RPMI7951 (cell line): ENCODE measurements at places on chromosomes 6 and 20.

- DNase-seq: no peak
Observed at GRCh38 chr20:50023116-50023805, 40.5 kb downstream of the SNAI1 start.

GRCh38 chr20:11170565-11170964, 496.8 kb upstream of the JAG1 start:
- DNase-seq: no peak

DNA sequence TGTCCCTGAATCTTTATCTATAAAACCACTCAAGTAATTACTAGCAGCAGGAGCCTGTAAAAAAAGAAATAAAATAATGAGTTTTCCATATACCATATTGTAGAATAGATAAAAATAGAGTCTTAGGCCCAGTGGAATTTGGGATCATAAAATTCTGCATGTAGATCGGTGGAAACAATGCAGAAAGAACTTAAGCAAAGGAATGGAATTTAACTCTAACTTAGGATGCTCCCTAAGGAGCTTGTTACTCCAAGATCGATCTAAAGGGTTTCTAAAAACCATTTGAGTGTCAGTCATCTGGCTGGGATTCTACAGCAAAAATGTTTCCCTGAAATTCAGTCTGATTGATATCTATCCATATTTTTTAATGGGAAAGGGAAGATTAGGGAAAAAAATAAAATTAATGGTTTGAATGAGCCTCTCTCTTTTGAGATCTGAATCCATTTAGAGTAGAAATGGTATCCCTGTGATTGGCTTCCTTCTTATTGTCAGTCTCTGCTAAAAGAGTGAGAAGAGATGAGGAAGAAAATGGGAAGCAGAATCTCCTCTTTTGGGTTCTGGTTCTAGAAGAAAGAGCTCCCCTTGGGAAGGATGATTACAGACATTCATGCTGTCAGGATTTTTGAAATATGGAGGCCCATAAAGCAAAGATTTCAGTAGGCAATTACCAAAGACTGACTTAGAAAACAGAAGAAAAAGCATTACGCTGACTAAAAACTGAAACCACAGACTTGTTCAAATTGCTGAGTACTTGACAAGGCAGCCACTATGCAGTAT, 564.3 kb upstream of the MARCKS start:
- peak; percentile 26 for DNase-seq

DNA sequence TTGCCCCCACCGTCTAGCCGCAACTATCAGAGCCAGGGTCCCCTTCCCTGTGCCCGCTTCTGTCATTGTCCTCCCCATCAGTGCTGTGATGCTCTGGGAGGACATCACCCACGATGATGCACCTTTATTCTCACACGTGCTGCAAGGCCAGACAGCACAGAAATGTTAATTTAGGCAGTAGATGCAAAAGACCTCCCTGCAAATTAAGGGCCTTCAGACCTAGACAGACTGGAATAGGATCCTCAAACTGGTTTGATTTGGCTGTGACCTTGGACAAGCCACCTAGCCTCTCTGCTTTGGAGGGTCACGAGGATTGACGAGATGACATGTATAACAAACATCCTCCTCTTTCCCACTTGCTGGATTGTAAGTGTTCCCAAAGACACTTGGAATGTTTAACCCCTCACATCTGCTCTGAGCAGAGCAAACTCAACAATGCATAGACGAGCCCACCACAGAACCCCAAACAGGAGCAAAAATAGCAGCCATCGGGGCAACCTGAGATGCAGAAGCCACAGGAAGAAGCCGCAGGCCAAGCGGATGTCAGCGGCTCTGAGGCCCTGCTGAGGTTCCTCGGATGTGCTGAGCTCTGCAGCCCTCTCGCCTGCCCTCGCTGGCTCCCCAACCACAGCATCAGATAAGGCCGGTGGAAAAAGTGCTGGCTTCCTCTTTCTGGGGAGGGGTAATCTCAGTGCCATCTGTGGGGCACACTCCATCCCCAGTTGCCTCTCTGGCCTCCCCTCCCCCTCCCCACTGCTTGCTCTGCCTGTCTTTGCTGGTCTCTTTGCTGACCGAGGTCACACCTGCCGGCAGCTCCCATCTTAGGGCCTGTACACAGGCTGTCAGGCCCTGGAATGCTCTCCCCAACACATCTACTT, 35.3 kb downstream of the TOX2 start:
- peak; percentile 100 for DNase-seq

- DNase-seq: no peak
Observed at GRCh38 chr6:158377860-158378259, 65.6 kb downstream of the TULP4 start.

DNA sequence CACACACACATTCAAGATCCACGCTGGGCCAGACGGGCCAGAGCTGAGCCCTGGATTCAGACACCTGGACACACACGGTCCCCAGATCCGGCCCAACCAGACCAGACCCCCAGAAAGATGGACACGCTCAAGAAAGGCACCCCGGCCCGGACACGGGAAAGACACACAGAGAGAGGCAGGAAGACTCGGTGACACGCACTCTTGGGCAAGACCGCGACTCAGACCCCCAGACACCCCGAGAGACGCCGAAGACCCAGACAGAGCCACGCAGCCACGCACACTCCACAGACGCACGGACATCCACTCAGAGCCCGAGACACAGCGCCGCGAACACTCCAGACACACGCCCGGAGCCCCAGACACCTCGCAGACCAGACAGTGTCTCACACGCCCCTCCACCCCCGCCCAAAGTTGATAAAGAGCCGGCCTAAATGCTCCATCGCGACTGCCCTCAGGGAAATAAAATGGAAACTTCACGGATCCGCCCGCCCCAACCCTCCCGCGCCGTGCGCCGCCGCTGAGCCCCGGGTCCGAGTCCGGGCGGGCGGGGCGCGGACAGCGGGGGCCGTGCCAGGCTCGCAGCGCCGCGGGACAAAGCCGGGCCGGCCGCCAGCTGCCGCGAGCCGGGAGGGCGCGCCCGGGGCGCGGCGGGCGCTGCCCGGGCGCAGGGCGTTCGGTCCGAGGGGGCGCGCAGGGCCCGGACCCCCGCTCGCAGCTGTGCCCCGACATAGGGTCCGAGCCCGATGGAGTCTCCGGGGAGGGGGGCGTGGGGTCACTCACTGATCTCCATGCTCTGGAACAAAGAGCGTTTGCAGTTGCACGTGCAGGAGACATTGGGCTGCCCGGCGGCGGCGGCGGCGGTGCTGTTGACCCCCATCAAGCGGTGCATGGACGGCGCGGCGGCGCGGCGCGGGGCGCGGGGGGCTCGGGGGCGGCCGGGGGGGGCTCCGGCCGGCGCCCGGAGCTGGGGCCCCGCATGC, 831 bp downstream of the PMEPA1 start:
- DNase-seq: peak; percentile 54

DNA sequence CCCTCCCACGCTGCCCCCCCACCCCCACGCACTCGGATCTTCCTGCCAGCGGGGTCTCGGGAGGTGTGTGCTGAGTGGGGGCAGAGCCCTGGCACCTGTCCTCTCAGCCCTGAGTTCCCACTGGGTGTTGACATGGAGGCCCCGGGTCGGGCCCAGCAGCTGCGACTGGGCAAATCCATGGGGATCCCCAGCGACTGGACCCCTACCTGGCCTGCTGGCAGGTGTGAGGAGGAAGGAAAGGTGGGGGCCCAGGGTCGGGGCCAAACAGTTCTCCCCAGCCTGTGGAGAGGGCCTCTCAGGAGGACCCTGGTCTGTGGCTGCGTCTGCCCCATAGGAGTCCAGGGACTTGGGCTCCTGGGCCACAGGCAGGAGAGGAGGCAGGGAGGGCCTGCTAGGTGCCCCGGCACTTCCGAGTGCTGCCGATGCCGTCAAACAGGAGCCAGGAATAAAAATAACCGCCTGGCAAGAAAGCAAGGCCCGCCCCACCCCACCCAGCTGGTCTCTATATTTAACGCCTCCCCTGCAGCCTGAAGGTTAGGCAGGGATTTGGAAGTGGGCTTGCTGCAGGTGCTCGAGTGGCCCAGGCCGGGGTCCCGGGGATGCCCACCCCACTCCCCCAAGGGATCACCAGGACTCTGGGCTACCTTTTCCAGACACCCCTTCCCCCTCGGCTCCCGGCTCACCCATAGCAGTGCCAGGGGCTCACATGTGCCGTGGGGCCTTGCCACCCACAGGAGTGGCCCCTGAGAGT, 1.4 kb upstream of the EEF1A2 start:
- no peak for DNase-seq

DNA sequence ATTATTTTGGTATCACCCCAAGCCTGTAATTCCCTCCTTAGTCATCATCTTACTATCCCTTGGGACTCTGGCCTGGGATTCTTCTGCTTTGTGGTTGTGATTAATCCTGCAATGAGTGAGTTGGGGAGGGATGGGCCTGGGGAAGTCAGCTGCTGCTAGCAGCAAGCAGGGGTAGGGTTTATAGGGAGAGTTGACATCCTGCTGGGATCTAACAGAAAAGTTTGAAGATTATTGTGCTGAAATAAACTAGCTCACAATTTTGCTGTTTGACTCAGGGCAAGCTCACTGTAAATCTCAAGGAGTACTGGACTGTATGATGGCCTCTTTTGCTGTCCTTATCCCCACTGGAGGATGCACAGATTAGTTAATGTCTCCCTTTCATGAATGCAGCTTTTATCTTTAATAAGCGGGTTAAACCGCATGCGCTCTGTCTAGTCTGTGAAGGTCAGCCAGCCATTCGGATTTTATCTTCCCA, 83.4 kb downstream of the JARID2 start:
- DNase-seq: peak; percentile 93

DNA sequence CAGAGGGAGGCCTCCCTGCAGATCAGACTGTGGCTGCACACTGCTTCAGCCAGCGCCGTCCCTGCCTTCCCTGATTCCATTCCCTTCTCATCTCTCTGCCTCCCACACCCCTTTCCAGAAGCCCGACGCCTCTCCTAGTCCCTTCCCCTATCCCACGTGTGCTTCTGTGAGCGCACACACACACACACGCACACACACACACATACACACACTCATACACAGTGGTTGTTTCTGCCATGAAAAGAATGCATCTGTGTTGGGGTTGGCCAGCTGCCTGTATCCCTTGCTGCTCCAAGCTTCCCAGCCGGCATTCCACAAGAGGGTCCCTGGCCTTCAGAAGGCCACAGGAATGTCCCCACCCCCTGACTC, 51.7 kb downstream of the MOCS1 start:
- peak; percentile 83 for DNase-seq

DNA sequence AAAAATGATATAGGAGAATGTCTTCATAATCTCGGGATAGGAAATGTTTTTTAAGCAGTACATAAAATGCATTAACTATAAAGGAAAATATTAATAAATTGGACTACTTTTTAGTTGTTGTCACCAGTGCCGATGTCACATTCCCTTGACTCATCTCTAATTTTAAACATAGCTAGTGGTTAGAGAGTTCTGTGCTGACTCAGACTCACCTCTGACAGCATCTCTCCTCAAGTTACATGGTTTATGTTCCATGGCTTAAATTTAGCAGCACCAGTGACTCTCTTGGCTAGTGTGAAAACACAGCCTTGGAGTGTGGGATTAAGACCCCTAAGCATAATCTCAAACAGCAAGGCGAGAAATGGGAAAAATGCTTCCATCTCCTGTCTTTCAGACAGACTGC, 311.8 kb upstream of the MMS22L start:
- DNase-seq: peak; percentile 6

DNA sequence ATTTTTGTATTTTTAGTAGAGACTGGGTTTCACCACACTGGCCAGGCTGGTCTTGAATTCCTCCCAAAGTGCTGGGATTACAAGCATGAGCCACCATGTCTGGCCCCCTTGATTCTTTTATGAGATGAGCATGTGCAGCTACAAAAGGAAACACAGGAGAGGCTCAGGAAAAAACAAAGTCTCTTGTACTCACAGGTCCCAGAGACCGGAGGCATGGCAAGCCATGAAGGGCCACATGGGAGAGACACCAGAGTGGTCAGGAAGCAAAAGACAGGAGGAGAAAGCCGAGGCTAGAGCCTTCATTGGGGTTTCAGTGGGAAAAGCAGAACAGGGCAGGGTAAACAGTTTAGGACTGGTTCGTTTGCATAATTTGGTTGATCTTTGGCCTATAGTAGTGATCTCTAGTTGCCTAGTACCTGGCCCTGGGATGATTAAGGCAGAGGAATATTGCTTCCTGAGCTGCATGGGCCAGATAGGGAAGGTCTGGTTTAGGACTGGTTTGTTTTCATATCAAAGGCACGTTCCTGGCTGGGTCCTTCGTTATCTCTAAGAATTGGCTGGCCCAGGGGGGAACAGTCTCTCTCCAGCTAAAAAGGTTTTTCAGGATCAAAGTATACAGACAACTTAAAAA, 48.2 kb upstream of the PRND start:
- no peak for DNase-seq

DNA sequence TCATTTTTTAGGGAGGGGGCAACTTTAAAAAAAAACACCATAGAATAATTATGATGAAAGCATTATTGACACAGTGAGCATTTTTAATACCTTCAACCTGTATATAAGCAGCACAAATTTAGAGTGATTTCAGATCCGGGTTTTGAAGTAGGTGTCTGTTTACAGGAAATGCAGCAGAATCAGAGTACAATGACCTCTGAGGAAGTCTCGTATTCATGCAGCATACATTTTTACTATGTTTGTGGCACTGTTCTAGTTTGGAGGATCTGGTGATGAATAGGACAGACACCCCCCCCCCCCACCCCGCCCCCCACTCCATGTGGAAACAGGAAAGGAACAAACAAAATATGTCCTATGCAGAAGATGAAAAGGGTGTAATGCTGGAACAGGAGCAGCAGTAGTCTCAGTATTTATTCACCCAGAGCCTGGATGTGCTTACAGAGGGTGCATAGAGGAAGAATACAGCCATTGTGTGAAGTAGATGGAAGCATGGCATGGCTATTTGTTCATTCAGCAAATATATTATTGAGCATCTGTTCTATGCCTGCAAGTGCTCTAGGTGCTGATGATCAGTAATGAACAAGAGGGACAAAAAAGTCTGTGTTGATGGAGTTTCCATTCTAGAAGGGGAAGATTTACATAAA, 19.7 kb downstream of the VAPB start:
- DNase-seq: peak; percentile 42

DNA sequence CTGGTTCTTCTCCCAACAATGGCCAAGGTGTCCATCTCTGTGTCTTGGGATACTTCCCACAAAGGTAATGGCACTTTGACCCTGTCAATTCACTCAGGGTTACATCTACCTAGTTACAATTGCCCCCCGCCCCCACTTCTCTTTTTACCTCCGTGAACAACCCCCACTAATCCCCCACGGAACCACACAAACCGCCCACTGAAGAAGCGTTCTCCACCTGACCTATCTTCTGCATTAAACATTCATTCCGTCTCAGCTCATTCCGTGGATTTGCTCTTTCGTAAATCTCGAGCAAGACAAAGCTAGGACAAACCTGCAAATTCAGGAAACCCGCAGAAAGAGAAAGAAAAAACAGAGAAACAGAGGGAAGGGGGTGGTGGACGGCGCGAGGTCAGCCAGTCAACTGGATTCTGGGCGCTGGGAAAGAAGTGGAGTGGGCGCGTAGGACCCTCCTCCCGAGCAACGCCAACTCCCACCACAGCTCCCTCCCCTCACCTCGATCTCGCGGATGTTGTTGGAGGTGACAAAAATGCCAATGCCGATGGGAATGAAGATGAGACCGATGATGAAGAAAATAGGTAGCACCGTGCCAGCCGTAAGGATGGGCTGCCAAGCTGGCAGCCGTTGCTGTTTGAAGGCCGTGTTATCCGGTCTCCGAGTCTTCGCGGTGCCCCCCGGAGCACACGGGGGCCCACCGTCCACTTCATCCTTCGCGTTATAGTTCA, 523 bp downstream of the TMEM30A start:
- DNase-seq: no peak
